K562 (cell line): ENCODE measurements at places on chromosomes 6 and 20.
A peak's percentile ranks its signal among the peaks of the same experiment; 100 is the strongest.

GRCh38 chr20:49030954-49031619 is 15.0 kb upstream of the CSE1L start:
- no peak for DNase-seq

DNA sequence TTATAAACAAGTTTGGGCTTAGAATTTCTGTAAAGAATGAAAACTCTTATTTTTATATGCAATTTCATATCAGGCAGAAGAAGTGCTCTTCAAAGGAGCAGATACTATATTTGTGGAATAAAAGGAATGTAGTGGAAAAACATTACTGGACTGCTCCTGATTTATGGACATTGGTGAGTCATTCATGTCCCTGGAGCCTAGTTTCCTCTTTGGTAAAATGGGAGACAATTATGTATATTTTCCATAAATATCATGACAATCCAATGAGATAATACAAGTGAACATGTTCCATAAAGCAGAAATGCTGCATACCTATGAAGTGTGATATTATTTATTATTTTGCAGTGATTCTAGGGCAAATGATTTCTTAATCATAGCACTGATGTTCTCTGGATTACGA is 445.8 kb upstream of the CITED2 start:
- no peak for DNase-seq

GRCh38 chr6:89921691-89922090 is 27.4 kb downstream of the GJA10 start:
- no peak for DNase-seq

- no peak for DNase-seq
These were observed 1.5 kb upstream of the SLC26A8 start for GRCh38 chr6:36025932-36026327.

DNA sequence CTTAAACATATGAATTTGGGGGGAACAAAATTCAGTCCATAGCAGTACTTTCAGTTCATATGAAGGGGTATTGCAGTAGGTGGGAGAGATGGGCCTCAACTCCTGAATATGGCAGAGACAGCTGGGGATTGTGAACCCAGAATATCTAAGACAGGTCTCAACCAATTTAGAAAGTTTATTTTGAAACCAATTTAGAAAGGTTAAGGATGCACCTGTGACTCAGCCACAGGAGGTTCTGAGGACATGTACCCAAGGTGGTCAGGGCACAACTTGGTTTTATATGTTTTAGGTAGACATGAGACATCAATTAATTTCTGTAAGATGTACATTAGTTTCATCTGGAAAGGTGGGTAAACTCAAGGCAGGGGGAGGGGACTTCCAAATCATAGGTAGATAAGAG is 59.5 kb downstream of the MYO6 start:
- no peak for DNase-seq

GRCh38 chr6:45816674-45817297 is 198.9 kb downstream of the CLIC5 start:
- no peak for DNase-seq

- DNase-seq: no peak
These were observed 52.1 kb downstream of the AIG1 start for GRCh38 chr6:143112837-143113236.

- peak; percentile 77 for DNase-seq
These were observed 19.1 kb upstream of the CHMP4B start for GRCh38 chr20:33791959-33792597.

DNA sequence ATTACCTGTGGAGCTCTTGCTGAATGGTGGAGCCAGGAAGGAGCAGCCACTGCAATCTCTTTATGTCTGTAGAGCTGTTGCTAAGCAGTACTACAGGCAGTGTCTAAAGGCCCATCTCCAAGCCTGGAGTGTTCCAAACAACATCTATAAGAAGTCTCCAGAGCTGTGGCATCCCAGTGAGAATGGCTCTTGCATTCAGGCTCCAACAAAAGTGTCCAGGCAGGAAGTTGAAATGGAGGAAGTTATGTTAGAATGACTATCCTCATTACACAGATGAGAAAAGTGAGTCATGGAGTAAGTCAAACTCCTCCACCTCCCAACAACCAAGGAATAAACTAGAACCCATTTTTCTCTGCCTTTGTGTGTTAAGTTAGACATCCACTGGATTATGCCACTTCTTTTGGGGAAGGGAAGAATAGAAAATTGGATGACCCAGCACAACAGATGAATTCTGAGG is 288.5 kb upstream of the STXBP5 start:
- no peak for DNase-seq

DNA sequence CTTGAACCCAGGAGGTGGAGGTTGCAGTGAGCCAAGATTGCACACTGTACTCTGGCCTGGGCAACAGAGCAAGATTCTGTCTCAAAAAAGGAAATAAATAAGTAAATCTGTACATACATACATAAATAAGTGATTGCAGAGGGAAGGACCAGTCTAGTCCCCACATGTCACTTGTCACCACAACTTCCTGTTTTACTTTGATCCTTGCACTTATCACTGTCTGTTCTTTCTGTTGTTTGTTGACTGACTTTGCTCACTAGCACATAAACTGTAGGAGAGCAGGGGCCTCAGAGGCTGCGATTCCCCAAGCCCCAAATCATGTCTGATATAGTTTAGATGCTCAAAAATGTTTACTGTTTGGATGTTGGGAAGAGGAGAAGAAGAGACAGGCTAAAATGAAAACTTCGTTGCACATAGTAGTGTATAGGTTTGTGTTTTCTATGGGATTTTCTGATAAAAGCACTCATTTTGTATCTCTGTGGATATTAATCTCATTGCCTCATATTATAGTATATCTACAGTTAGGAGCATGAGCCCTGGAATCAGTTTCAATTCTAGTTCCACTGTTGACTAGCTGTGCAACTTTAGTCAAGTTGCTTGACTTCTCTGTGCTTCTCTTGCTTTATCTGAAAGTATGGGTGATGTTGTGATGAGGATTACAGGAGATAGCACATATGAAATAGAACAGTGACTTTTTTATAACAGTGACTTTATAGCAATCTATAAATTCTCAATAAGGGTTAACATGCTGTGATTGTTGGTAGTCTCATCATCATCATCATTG is 165.0 kb downstream of the TBC1D7 start:
- DNase-seq: no peak

DNA sequence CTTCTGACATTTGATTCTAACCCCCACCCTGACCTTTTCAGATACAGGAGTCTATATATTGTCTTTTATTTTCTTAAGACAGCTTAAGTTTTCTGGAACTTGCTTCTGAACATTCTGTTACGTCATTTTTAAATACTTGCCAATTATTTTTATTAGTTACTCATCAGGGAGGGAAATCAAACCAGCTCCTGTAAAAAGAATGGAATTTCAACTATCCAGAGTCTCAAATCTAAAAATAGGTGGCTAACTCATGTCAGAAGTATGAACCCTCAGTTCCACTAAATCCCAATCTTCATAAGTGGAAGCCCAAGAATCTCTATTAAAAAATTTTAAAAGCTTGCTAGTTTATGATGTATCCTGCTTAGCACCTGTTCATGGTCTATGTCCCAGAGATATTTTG is 900.0 kb downstream of the KIF16B start:
- no peak for DNase-seq

DNA sequence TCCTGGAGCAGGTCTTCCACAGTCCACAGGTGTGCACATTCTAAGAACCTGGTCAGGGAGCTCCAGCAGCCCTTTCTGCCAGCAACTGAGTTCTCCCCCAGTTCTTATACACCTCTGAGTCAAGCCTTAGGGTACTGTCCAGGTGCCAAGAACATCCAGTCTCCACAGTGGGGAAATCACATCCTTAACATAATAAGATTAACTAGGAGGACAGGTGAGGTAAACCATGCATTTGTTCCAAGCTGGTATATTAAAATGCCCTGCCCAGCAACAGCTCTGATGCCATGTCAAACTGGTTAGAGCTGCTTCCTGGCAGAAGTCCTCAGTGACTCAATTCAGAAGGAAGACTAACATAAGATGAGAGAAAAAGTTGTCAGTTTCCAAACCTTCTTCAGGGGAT is 303.9 kb upstream of the SGK1 start:
- DNase-seq: no peak

GRCh38 chr20:63327231-63327745 is 33.9 kb downstream of the CHRNA4 start:
- DNase-seq: no peak

DNA sequence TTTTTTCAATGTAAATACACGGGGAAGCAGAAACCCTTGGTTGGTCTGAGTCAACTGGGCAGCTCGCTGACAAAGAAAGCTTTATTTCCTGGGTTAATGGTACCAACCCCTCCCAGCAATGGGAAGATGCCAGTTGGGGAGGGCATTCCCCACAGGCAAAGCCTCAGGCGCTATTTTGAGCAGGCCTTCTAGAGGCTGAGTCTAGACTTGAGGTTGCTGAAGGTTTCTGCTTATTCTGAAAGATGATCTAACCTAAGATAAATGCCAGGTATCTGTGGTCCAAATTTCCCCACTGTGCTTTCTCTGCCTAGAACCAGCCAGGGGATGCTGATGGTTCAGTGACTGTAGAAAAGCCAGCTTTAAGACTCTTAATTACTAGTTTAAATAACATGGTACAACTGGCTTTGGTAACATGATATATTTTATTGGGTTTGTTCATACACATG is 172.5 kb upstream of the JARID2 start:
- no peak for DNase-seq

GRCh38 chr6:119890470-119890869 is 540.9 kb upstream of the MAN1A1 start:
- no peak for DNase-seq

DNA sequence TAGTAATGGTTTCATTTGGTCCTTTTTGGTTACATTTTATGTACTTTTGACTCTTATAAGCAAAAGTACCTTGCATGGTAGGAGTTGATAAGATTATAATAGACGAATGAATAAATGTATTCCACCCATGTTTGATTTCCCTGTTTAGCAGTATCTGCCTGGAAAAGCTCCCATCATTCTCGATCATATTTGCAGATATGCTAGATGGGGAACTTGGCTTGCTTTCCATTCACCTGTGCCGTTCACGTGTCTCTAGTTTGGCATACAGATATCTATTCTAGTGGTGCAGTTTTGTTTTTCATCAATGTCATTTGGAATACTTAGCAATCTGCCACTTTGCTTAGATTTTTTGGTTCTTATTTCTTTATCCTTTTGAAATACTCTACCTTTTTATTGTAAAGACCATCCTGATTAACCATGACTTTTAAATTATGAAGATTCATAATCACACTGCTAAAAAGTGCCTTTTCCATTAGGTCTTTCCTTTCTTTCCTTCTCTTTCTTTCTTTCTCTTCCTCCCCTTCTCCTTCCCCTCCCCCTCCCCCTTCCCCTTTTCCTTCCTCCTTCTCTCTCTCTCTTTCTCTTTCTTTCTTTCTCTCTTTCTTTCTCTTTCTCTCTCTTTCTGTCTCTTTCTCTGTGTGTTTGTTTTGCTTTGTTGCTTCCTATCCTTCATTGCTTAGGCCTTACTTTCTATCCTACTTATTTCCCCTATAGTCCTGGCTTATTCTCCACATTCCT is 40.4 kb downstream of the ANKS1A start:
- no peak for DNase-seq

DNA sequence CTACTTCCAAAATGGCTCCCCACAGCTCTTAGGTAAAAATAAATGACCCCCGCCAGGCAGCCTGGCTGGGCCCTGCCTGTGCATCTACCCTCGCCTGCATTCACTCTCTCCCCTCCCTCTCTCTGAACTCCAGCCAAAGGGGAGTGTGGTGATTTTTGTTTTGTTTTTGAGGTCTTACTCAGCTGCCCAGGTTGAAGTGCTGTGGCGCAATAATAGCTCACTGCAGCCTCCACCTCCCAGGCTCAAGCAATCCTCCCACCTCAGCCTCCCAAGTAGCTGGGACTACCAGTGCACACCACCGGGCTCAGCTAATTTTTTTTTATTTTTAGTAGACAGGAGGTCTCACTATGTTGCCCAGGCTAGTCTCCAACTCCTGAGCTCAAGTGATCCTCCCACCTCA is 15.8 kb downstream of the NFATC2 start:
- no peak for DNase-seq

- no peak for DNase-seq
These were observed 51.3 kb upstream of the EIF2S2 start for GRCh38 chr20:34163307-34163706.

GRCh38 chr6:113493991-113494390 is 363.2 kb upstream of the MARCKS start:
- no peak for DNase-seq

- DNase-seq: no peak
These were observed 15.8 kb upstream of the SIRPA start for GRCh38 chr20:1879369-1879768.

DNA sequence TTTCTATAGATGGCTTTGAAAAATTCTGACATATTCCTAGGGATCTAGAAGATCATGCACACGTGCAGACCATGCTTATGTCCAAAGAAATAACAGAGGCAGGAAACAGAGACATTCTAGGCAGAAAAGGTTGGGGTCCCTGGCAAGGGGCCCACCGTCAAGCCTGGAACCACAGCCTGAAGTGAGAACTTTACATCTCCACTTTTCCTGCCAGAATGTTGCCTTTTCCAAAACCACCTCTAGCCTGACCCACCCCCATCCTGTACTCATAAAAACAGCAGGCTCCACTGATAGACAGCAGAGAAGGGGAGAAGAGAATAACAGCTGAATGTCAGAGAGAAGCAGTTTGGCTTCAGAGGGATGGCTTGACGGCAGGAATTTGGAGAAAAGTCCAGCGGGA is 257.3 kb upstream of the NT5E start:
- no peak for DNase-seq

- no peak for DNase-seq
These were observed 321.1 kb downstream of the SYNE1 start for GRCh38 chr6:152316024-152316423.

- peak; percentile 45 for DNase-seq
These were observed 1.5 kb upstream of the COL9A3 start for GRCh38 chr20:62815066-62815991.

GRCh38 chr6:158531970-158532369 is 27.9 kb upstream of the TMEM181 start:
- no peak for DNase-seq

- DNase-seq: no peak
These were observed 1.4 kb downstream of the GINS1 start for GRCh38 chr20:25408890-25409289.

DNA sequence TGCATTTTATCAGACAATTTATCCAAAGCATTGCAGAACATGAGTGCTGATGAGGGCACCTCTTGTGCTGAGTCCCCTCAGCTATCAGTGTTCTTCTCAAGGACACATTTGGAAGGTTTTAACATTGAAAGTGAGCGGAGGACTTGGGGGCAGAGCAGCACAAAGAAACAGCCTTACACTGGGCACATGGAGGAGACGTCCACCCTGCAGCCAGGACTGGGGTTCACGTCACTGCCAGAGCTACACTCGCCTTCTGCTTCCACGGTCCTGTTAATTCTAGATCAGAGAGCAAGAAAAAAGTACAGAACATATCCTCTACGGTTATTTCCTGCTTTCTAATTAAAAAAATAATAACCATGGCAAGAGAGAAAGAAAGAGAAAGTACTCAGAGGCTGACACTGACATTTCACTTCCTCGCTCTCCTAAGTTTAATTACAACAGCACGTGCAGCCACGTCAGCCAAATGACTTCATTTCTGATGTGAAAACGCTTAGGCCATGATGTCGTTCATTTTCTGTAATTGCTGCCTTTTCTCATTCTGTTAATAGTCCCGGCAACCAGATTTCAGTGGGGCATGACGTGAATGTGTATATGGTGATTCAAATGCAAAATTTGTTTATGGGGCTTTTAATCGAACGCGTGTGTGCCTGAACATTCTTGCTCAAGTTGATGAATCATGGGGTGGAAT is 5.1 kb downstream of the PRND start:
- DNase-seq: no peak
